Spleen (tissue), 13 donors: ENCODE measurements at places on chromosomes 1 and 21.

DNA sequence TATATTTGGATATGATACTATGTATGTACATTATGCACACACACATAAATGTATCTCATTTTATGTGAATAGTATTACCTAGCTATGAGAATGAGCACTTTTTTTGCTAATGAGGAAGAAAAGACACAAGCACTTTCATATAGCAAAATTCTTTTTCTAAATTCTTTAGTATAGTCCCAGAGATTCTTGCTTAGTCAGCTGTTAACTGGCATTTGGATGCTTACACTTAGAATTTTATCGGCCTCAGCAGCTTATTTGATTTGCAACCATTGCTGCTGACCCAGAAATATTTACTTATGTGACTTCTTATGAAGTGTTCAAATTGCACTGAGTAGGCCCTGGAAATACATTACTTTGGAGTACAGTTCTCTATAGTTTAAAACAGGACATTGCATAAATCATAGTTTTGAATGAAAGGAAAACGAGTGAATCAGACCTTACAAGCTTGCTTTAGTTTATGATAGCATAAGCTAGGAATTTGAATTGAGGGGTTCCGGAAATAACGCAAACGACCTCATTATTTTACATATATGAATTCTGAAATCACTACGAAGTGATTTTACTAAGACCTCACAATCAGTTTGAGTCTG lies 653.9 kb upstream of the NEGR1 start:
- no peak for DNase-seq

GRCh38 chr1:226255380-226255779 lies 31.9 kb downstream of the MIXL1 start:
- DNase-seq: no peak

DNA sequence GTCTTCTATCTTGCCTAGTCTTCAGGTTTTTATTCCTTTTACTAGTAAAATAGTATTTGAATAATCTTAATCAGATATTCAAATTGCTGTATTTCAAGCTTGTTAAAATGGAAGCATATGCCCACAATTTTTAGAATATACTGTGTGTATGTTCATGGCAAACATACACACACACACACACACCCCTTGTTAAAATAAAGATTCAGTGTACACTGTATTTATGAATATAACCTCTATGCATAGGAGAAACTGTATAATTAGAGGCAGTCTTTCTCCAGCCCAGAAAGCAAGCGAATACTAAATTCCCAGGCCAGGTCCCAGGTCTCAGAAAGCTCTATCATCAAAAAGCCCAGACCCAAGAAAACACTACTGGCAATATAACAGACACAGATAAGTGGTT lies 57.8 kb downstream of the JAK1 start:
- no peak for DNase-seq

DNA sequence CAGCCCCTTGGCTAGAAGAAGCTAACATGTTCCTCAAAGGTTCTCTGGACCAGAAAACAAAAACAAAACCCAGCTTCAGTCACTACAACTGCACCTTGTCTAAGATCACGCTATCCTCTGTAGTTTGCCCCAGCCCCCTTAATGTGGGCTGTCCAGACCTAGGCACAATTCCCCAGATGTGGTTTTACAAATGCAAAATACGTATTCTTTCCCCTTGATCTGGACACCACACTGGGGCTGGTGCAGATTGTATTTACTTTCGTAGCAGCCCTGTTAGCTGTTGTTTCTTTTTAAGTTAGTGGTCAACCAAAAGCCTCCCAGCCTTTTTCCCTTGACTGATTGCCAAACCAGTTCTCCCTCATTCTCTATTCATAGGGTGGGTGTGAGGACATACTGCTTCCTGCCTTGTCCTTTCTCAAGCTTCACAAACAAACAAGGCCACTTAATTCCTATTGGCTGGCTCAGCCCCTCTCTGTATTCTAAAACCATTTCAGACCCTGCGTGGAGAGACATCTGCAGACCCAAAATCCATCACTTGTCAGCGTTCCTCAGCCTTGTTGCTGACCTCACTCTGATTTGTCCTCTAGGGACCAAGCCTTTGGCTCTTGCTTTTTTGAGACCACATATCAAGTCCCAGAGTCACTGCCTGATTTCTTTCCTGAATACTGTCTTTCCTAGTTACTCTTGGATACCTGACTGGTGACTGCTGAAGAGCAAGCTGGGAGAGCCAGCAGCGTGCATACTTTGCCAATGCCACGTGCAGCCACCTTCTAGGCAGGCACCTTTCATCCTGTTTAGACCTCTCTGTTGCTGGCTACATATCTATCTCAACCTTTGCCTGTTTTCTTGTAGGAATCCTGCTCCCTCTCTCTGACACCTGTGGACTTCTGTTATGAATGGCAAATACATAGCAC lies 96.4 kb upstream of the RAB3GAP2 start:
- DNase-seq: no peak

DNA sequence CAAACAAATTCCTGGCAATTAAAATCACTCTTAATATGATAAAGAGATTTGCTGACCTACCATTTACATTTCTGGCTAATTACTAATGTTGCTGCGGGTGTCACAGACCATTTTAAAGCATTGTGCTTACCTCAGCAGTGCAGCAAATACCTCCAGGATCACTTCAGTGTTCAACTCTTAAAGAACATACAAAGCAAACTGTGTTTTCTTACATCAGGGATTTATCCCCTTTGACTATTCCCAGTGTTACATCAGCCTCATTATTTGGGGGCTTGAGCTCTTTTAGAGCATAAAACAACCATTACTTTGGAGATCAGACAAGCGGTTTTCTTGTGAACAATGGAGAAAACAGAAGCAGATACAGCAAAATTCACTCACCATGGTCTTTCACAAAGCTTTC lies 185.4 kb downstream of the LYPLAL1 start:
- no peak for DNase-seq

DNA sequence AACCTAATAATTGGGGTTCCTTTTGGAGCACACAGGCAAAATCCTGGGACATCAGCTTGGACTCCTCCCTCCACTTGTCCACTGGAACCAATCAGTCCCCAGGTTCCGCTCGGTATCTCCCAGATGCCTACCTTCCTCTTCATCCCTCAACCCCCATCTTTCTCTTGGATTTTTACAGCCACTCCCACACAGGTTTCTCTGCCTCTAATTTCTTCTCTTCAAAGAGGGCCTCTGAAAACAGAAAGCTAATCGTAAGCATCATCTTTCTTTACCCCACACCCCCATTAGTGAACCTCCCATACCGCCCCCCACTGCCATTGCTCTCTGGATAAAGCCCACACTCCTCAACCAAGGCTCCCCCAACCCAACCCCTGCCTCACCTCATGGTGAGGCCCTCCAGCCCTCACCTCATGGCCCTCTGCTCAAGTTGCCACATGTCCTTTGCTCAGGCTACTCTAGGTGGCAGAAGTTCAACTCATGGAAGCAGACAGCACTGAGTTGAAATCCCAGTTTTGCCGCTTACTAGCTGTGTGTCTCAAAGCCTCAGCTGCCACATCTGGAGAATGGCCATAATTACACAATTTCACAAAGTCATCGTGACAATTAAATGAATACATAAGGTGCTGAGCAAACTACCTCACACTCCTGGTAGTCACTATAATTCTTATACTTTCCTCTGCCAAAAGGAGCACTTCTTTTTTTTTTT lies 18.1 kb upstream of the WASF2 start:
- no peak for DNase-seq

- no peak for DNase-seq
Observed at GRCh38 chr1:113592230-113592629, 167.1 kb downstream of the PHTF1 start.
